ENCODE measurements at places on chromosomes 3 and 15.

- no peak for DNase-seq
These were observed 258.0 kb upstream of the RARB start for GRCh38 chr3:25170021-25170420.

DNA sequence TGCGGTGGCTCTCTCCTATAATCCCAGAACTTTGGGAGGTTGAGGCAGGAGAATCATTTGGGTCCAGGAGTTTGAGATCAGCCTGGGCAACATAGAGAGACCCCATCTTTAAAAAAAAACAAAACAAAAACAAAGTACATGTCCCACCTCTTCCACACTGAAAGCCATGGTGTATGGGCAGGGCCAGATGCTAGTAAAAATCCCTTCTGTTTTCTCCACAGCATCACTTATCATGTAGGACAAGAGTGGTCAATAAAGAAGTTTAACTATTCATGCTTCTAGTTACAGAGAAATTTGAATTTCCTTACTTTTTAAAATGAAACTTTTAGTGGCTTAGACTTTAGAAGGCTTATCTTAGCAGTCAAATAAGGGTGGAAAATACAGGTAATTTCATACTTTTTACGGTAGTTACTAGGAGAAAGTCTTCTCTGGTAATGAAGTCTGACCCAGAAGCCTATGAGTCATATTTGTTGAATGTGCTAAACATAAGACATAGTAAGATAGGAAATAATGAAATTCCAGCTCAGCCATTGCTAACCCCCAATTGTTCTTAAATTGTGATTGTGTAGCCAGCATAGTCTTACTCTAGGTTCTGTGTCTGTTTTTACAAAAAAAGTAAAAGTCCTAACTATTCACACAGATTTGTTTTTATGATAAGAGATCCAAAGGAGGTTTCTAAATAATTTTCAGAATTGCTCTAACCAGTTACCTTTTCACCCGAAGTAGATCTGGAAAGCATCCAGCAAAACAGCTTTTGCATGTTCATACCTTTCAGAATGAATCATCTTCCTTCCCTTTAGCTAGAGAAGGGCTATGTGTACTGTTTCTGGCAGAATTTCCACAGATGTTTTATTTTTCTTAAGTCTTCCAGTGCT is 16.4 kb upstream of the ZNF609 start:
- peak; percentile 79 for DNase-seq

GRCh38 chr15:92163641-92164040 is 230.0 kb upstream of the ST8SIA2 start:
- DNase-seq = peak; percentile 28

DNA sequence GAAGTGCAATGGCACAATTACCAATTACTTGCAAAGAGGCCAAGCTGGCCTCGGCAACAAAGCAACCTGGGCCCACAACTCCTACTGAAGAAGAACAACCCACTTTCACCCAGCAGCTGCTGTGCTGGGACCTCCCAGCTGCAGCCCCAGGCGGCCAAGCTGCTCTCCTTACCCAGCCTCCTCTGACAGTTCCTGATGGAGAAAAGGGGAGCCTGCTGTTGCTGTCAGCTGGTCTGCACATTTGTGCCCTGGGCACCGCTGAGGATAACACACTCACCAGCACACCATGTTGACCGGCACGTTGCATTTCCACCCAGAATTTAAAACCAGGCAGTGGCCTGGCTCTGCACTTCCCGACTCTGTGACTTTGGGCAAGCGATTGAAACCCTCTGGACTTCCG is 33.6 kb downstream of the SSUH2 start:
- DNase-seq = no peak

DNA sequence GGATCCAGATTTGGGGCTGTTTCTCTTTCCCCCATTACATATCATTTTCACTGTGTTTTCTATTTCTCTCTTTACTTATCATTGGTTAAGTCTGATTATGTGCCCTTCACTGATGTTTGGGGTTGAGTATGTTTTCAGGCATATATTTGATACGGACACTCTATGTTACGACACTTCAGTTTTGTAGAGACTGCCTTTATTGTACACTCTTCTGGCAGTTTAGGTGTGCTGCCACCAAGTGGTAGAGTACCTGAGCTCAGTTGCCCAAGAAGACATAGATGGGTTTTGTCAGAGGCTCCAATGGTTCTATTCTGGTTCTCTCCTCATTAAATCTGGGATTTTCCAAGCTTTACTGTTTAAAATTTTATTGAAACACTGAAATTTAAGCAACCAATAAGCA is 255.0 kb upstream of the ROPN1 start:
- peak; percentile 35 for DNase-seq

DNA sequence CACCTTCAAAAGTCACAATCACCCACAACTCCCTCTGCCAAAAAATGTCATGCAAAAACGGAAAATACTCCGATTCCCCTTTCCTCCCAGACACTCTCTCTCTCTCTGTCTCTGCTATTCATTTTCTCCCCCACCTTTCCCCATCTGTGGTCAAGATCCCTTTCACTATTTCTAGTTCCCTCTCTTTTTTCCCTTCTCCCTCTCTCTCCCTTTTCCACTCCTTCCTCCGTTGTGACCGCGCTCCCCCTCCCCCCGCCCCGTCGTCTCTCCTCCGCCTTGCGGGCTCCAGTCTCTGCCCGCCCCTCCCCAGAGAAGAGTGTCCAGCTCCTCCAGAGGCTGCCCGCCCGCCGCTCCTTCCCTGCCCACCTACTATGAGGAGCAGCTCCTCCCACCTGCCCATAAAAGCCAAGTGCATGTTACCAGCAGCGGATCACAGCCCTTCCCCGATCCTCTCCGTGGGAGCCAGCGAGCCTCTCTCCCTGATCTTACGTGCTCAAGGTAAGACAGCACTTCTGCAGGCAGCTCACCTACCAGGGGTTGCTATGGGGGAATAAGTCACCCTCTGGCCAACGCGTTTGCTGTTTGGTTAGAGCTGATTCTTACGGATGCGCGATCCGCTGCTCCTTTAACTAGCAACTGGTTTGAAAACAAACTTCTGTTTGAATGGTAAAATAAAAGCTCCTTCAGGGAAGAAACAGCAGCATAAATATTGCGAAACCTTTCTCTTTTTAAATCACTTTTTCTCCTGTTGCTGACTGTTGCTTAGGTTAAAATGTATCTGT is at the start of gene COL8A1:
COL8A1 (plus strand) TSS at position 428 of the 782 bp plus-strand sequence. CDS start 152,089 bp downstream, outside the sequence.
- DNase-seq = peak; percentile 71

GRCh38 chr3:195727606-195728195 is 6.9 kb downstream of the MUC20 start:
- no peak for DNase-seq

DNA sequence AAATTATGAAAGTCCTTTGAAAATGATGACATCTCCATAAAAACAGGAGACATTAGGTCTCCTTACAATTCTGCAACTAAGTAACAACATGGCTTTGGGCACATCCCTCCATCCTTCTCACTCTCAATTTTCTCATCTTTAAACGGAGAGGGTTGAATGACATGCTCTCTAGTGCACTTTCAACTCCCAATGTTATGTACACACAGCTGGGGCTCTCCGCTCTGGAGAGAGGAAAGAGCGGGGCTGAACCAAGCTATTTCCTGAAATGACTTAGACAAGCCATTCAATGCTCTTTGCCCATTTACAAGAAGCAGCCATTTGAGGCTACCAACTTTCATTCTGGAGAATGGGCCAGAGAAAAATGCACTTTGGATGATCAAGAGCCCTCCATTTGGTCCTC is 144.2 kb upstream of the BNIP2 start:
- no peak for DNase-seq

- no peak for DNase-seq
These were observed 62.7 kb downstream of the USP13 start for GRCh38 chr3:179715582-179715981.

- DNase-seq = peak; percentile 47
These were observed 159.7 kb downstream of the POLR2M start for GRCh38 chr15:57866149-57866736.

DNA sequence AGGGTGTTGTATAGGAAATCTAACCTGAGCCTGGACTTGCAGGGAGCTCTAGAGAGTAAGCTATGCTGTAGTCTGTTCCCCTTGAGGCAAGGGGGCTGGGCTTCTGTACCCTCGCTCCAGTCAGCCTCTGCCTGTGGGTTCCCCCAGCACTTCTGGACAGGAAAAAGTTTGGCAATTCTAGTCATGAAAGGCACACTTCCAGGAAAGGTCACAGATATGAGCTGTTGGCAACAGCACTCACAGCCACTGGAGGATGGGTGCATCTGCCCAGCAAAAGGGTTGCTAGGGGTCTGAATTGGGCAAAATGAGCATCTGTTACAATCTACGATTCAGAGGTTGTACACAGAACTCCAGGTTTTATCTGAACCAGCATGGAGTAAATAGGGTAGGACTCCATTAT is 281.2 kb downstream of the ERC2 start:
- DNase-seq = no peak

- no peak for DNase-seq
These were observed 126.0 kb upstream of the UBE2E2 start for GRCh38 chr3:23077126-23077525.

GRCh38 chr15:65789759-65790425 is 2.2 kb downstream of the DENND4A start:
- DNase-seq = no peak

DNA sequence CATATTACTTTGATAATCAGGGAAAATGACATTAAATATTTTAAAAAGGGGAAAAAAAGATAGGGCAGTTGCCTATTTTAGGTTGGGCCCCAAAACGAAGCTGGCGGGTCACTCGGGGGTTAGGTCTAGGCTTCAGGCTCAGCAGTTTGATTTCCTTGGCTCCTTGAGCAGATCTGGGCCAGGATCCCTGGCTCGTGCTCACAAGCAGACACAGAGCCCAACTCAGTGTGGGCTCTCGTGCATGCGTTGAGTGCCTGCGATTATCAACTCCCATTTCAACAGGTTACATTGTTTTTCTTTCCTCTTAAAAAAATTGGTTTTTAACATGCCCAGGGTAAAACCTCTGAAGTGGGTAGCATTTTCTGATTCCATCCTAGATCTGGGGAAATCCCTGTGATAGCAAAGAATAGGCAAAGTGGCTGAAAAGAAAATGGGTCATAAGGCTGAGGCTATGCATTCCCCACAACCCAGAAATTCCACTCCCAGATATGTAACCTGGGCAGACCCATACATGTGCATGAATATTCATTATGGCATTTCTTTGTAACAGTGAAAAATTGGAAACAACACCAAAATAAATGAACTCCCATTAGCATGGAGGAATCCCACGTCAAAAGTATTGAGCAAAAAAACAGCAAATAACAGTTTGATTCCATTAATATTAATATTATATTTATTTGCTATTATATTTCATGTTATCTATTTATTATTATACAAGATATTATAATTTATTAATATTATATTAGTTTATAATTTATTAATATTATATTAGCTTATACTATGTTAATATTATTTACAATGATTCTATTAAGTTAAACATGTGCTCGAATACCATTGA is 27.8 kb downstream of the FAM43A start:
- no peak for DNase-seq

DNA sequence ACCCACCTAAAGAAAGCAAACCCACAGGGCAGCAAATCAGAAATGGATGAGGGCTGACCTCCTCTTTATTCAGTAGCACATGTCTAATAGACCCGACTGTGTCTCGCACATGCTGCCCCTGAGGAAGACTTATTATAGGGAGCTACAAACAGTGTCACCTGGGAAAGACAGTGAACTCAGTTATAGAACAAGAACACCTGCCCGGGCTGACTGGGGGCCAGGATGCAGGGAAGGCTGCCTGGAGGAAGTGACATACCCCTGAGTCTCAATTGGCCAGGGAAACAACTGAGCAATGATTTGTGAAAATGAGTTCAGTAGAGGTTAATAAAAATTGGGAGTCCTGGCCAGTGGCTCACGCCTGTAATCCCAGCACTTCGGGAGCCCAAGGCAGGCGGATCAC is 78.7 kb upstream of the CGNL1 start:
- no peak for DNase-seq

GRCh38 chr15:42640109-42640508 is 64.7 kb downstream of the STARD9 start:
- peak; percentile 7 for DNase-seq

DNA sequence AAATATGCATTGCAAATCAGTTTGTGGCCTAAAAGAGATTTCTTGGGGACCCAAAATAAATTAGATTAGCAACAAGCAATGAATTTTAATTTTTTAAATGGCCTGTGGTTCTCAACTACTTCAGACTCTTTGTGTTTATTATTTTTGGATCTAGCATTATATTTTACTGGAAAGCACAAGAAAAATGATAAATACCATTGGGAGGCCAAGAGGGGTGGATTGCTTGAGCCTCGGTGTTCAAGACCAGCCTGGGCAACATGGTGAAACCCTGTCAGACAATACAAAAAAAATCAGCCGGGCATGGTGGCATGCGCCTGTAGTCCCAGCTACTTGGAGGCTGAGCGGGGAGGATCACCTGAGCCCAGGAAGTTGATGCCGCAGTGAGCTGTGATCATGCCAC is 13.6 kb downstream of the LACTB start:
- DNase-seq = no peak
